ENCODE measurements at places on chromosomes 12 and 14. TPM values are rescaled to one million over a fixed set of nuclear protein-coding genes. Genes with fewer than 3 reads are reported as not detected.

CACNA1C gene
- polyA plus RNA-seq, result 5.9 TPM

ANO2 gene
- not detected for polyA plus RNA-seq

- DNase-seq, result no peak
Observed at GRCh38 chr12:69685810-69686209, 13.3 kb downstream of the BEST3 start.

- DNase-seq, result no peak
Observed at GRCh38 chr14:75113932-75114539, 12.8 kb downstream of the NEK9 start.

DNA sequence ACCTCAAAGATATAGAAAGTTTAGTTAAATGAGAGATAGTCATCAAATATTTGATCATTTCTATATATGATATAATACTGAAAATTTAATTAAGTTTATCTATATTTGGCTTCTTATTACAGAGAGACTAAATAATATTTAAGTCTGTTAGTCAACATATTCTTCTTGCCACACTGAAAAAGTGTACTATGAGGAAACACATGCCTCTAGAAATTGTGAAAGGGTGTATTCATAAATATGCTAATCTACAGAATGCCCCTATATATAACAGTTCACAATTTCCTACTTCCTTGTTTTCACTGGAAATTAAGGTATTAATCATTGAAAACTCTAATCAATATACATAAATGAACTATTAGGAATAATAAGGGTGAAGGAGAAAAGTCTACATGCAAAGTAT is 31.4 kb upstream of the ETV6 start:
- DNase-seq, result no peak

GRCh38 chr14:76085358-76085757 is 66.4 kb upstream of the GPATCH2L start:
- no peak for DNase-seq

GRCh38 chr12:51192284-51192671 is 19.3 kb upstream of the TFCP2 start:
- DNase-seq, result no peak

- no peak for DNase-seq
Observed at GRCh38 chr14:50397390-50398188, 908 bp upstream of the CDKL1 start.

DNA sequence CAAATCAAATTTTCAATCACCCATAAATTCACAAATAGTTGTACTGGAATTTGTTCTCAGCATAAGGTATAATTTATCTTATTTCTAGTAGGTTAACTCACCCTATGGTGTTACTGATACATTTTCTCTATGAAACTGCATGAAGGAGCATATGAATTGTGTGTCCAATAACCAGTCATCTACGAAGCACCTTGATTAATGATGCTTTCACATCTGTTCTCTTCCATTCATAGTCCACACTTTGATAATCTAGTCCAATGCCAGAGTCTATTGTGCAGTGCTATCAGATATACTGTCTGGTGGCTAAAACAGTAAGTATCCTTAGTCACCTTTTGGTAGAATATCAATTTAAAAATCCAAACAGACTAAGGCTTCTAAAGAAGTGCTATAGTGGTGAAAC is 876.0 kb downstream of the RPS29 start:
- DNase-seq, result no peak

All from AG04450 (cell line).